ENCODE measurements at places on chromosomes 1 and 21.

GRCh38 chr1:186079084-186079684 is 295.9 kb downstream of the TPR start:
- DNase-seq = no peak

DNA sequence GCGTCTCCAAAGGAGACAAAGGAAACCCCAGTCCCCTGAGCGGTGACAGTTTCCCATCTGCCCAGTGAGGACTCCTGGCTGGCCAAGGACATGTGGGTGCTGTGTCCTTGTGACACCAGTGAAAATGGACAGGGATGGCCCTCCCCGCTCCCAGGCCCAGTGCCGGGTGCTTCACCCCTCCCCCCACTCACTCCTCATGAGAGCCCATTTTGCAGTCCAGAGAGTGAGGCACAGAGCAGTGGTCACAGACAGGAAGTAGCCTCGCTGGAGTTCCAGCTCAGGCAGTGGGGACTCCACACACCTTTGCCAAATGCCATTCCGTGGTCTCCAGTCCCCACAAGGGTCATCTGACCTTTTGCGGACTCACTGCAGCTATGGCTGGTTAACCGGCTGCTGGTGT is 642.9 kb downstream of the PTPRU start:
- no peak for DNase-seq

- no peak for DNase-seq
These were observed 116.4 kb upstream of the KCNJ15 start for GRCh38 chr21:38140207-38140903.

GRCh38 chr1:1223891-1224290 is 7.9 kb downstream of the SDF4 start:
- DNase-seq = no peak

GRCh38 chr21:45451771-45452182 is 46.8 kb downstream of the COL18A1 start:
- no peak for DNase-seq

All from ELF-1 (cell line).